ENCODE measurements at places on chromosomes 16 and 17.
A peak's percentile ranks its signal among the peaks of the same experiment; 100 is the strongest.

GRCh38 chr17:49853470-49854015, 5.7 kb upstream of the TAC4 start:
- no peak for DNase-seq

GRCh38 chr17:35907691-35908090, 22.9 kb downstream of the RDM1 start:
- no peak for DNase-seq

DNA sequence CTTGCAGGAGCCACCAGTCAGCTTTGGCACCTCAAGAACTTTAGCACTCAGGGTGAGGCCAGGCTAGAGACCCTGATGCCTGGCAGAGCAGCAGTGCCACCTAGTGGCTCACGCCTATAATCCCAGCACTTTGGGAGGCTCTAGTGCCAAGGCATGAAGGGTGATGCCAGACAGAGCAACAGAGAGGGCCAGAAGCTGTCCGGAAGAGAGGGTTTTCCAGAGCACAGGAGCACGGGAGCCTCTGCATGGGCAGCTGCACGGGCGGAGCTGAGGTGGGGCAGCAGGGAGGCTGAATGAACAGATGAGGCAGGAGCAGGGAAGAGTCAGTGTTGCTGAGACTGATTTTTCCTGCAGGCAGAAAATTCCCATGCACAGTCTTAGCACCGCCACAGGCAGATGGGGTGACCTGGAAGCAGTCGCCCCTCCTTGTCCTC, 38.9 kb downstream of the MYH3 start:
- peak; percentile 77 for DNase-seq

DNA sequence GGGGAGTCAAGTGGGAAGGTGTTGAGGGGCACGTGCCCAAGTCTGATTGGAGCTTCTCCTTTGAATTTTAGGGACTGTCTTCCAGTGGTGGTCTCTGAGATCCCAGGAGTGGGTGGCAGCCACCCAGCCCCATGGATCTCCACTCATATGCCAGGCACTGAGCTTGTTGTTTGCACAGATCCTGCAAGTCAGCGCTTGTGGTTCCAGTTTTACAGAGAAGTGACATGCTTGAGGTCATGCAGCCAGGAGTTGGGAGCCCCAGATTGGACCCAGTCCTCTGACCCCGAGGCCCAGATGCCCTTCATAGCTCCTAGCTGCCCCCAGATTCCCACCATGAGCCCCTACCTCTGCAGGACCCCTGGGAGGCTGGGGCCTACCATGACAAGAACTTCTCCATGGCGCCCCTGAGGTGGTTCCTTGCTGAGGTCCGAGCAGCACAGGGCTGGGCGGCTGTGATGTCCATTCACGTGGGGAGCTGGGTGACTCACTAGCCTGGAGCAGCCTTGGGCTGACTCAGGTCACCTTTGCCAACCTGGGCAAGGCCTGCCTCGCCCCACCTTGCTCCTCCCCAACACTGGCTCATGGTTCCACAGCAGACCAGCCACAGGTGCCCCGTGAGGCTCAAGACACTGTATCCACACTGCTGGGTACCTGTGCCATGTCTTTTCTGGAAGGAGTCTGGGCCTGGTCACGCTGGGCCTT, 47.4 kb downstream of the RAI1 start:
- DNase-seq, result no peak

All from fibroblast of skin of scalp (primary cell).